AG10803 (cell line): ENCODE measurements at places on chromosomes 2 and 18.
A peak's percentile ranks its signal among the peaks of the same experiment; 100 is the strongest.

DNA sequence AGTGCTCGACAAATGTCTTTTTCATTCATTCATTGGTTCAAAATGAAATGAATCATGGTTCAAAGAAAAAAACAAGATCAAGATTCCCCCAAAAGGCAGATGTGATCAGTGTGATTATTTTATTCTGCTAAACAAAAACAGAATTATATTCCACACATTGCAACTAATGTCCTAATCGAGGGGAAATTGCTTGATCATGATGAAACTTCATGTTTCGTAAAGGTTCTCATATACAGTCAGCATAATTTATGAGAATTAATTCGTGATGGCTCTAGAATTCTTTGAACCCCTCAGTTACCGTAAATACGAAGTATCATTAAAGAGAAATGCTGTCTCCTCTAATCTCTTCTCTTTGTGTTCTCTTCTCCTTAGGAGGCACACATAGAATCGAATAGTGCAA, 42.1 kb upstream of the MBOAT2 start:
- DNase-seq: no peak

GRCh38 chr2:134634054-134634753, 84.6 kb downstream of the TMEM163 start:
- no peak for DNase-seq

DNA sequence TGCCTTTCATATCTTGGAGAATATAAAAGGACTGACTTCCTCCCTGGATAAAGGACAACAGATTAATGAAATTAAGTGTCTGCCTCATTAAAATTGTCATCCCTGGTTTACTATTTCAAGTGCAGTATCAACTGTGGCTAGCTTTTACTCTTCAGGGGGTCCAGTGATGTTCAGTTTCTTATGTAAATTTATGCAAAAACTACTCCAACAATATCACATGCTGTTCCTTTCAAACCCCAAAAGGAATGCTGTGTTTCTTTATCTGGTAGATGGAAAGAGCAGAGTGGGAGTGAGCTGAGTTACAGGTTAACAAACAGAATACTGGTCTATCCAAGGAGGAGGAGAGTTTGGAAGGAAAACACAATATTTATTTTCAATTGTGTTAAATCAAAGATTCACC, 283.7 kb upstream of the VWC2L start:
- DNase-seq: no peak

- DNase-seq: no peak
These were observed 5.8 kb downstream of the ERMN start for GRCh38 chr2:157319795-157320194.

DNA sequence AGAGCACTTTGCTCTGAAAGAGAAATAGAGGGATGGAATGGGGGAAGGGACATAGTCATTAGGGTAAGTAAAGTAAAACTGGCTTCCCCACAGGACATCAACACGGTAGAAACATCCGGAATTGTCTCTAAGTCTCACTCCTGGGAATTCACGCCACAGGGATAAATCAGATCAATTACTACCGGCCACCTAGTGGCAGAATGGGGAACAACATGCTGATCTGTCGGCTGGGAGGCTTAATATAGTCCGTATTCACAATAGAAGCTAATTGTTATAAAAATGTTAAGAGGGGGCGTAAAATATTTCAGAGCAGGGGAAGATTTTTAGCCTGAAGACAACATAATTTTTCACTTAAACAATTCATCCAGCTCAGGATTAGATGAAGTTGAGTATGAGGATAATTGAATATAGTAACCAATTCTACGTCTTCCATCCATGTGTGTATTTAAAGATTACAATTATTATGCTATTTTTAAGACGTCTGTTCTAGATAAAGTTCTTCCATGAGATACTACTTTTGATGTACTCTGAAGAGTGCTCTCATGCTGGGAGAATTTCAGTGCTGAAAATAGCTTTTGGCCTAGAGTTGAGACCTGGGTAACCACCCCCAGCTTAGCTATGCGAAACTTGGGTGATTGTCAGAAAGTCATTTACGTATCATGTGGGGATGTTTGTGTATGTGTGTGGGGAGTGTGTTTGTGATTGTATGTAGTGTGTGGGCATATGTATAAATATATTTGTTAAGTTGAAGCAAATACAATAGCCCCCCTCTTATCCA, 65.7 kb downstream of the LRRTM1 start:
- peak; percentile 43 for DNase-seq

DNA sequence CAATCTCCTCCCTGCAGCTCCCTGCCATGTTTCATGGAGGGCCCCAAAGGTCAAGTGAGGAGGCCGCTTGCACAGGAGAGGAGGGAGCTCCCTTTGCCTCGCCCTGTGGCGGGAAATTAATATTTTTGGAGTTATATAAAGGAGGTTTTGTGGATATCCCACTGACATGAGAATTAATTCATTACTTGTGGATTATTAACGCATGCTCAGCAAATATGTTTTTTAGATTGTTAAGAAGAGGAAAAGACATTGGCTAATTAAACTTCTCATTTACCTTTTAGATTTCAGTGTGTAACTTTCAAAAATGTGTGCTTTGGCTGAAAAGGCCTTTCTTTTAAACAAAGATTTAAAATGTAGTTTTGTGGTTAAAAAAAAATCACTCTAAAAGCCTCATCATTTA, 474.0 kb downstream of the SOCS6 start:
- DNase-seq: no peak

- DNase-seq: peak; percentile 59
These were observed 92.2 kb upstream of the DSEL start for GRCh38 chr18:67608615-67609273.
